GM04504 (cell line): ENCODE measurements at places on chromosomes 6 and 20.

- no peak for DNase-seq
Observed at GRCh38 chr6:117265410-117266256, at the start of gene VGLL2. Gene VGLL2, plus strand, starts transcription at chr6:117265558. Its CDS starts 206 bp downstream, at chr6:117265764.

DNA sequence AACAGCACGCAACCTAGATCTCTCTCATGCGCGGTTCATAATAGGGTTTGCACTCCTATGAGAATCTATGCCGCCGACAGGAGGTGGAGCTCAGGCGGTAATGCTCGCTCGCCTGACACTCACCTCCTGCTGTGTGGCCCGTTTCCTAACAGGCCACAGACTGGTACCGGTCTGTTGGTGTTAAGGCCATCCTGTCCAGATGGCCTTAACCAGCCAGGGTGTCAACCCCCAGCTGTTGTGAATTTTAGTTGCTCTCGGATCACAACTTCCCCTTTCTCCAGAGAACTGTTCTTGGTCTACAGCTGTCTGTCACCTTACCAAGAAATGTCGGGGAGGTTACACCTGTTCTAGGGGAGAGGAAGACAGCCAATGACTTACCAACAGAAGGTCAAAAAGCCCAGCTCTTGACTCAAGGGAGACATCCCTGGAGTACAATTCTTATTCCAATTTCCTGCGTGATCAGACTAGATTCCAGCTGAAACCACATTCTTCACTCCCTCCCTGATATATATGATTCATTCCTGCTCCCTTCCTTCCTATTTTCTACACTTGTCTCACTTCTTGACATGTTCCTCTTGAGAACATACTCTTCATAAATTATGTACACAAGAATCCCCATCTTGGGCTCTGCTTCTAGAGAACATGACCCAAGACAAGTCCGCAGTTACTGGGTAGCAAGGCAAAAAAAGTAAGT, 23.1 kb upstream of the DNAAF9 start:
- DNase-seq: no peak

GRCh38 chr6:79307321-79308036, 73.0 kb upstream of the HMGN3 start:
- no peak for DNase-seq

GRCh38 chr6:149213829-149214228, 103.7 kb upstream of the TAB2 start:
- DNase-seq: no peak

DNA sequence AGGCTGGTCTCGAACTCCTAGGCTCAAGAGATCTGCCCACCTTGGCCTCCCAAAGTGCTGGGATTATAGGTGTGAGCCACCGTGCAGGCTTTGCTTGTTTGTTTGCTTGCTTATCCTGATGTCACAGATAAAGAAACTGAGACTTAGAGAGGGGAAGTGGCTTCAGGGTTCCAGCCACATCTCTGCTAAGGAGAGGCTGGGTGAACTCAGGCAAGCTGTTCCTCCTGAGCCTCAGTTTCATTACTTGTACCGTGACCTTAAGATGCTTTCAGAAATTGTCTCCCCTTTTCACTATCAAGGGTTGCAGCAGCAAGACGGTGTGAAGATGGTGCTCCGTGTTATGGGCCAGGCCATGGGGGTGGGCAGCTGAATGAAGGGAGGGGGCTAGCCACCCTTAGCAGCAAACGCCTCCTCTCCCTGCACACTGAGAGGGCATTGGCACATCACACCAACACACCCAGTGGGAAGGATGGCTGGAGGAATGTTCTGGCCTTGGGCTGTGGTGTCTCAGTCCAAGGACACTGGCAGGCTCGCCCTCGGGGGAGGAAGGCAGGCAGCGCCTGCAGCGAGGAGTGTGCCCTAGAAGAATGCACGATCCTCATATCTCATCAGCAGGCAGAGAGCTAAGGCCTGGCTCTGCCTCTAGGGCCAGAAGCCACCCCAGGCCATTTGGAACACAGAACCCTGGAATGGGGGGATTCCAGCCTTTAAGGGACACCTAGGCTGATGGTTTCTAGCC, 48.2 kb upstream of the TLDC2 start:
- DNase-seq: no peak

- no peak for DNase-seq
Observed at GRCh38 chr20:32205110-32205842, 2.3 kb downstream of the PLAGL2 start.
